ENCODE measurements at places on chromosomes 5 and 9.

GRCh38 chr5:129500101-129500500 lies 40.0 kb downstream of the ADAMTS19 start:
- DNase-seq = no peak

GRCh38 chr9:135865531-135865930 lies 41.8 kb downstream of the CAMSAP1 start:
- DNase-seq = no peak

- no peak for DNase-seq
Measured at GRCh38 chr5:9905661-9906060, 275.5 kb upstream of the TAS2R1 start.

GRCh38 chr9:96674906-96675538 lies 19.9 kb upstream of the PRXL2C start:
- no peak for DNase-seq

- no peak for DNase-seq
Measured at GRCh38 chr9:4114569-4115505, 185.0 kb downstream of the GLIS3 start.

DNA sequence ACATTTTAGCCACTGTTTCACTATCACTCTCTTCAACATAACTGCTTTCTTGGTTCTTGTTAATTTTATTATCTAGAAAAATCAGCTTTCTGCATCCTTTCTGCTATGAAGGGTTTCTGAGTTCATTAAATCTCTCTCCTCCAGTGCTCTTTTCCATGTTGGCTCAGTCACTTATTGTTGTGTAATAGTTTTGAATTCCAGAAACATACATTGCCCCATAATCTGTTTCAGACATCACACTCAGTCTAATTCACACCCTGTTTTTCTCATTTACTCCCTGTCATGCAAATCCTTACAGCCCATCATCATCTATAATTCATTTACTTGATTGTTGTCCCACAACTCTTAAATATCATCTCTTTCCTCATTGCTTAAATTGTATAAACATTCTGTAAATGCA lies 176.1 kb upstream of the CDH12 start:
- DNase-seq = no peak
